ENCODE measurements at places on chromosomes 13 and 19.

DNA sequence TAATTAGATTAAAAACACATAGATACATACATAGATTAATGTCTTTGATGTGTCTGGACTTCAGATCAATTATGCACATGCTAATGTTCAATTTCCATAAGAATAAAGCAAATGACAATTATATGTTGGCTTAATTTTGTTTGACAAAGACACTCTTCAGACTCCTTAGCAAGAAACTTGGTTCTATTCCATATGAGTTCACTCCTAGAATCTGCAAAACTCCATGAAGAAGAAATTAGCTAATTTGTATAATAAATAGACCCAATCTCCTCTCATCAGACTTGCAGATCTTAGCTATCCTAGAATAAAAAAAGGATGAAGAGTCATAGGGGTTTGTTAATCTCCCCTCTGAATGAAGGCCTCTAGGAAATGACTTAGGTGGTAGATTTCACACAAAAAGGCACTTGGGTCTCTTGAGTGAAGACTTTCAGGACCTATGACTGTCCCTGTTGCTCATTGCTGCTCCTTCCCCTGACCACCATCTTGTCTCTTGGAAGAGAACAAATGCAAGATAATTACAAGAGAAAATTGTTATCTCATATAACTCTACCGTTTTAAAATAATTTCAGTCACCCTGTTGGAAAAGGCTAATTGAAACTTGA is 302.2 kb downstream of the EFNB2 start:
- DNase-seq = no peak

DNA sequence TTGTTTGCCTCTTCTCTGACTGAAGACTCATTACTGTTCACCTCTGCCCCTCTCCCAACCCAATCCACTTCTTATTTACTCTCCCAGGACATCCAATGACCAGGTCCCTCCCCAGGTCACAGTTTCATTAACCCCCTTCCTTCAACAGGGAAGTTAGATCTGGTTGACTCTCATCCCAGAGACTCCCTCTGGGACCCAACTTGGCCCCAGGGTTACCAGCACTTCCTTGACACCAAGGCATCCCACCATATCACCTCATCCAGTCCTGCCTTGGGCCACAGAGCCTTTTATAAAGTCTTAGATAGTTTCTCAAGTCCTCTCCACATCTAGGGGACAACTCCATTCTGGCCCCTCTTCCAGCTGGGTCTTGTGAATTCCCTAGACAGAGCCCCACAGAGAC is 470.6 kb upstream of the TSHZ3 start:
- DNase-seq = no peak

DNA sequence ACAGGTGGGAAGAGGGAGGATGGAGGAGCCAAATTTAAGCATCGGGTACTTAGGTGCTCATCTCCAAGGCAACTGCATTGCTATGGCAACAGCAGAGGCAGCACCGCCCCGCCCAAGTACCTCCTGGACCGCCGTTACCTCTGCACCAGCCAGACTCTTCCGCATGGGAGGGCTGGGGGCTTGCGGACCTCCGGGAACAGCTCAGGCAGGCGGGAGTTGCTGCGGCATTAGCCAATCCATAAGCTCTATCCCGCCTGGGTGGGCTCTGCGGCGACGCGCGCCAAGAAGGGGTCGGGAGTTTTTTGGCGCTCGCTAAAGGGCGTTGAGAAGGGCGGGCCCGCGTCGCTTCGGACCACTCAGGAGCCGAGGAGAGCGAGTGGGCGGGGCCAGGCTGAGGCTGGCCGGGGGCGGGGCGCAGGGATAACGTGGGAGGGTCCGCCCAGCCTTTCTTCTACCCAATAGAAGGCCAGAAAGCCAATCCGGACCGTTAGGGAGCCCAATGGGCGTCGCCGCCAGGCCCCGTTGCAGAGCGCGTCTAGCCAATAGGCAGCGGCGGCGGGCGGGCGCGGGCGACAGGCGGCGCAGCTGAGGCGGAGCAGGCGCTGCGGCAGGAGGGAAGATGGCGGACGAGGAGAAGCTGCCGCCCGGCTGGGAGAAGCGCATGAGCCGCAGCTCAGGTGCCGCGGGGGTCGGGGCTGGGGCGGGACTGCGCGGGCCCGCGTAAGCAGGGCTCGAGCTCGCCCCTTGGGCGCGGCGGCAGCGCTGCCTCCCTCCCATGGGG is at the start of gene PIN1:
TSS of gene PIN1 (plus strand) at position 593 of the 781 bp plus-strand sequence. CDS start at position 620, 27 bp downstream.
- peak; percentile 80 for DNase-seq

GRCh38 chr19:19276851-19277250 is 3.8 kb upstream of the TM6SF2 start:
- no peak for DNase-seq

DNA sequence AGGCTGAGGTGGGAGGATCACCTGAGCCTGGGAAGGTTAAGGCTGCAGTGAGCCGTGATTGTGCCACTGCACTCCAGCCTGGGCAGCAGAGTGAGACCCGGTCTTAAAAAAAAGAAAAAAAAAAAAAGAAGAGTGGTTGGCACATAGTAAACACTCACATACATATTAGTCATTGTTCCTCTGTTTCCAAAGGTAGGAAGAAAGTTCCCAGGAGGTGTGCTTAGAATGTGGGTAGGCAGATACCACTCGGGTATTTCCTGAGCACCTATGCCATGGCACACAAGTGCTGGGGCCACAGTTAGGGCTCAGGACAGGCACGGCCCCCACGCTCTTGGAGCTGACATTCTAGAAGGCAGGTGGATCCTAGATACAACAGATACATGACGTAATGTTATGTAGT is 41.4 kb downstream of the SIPA1L3 start:
- no peak for DNase-seq

DNA sequence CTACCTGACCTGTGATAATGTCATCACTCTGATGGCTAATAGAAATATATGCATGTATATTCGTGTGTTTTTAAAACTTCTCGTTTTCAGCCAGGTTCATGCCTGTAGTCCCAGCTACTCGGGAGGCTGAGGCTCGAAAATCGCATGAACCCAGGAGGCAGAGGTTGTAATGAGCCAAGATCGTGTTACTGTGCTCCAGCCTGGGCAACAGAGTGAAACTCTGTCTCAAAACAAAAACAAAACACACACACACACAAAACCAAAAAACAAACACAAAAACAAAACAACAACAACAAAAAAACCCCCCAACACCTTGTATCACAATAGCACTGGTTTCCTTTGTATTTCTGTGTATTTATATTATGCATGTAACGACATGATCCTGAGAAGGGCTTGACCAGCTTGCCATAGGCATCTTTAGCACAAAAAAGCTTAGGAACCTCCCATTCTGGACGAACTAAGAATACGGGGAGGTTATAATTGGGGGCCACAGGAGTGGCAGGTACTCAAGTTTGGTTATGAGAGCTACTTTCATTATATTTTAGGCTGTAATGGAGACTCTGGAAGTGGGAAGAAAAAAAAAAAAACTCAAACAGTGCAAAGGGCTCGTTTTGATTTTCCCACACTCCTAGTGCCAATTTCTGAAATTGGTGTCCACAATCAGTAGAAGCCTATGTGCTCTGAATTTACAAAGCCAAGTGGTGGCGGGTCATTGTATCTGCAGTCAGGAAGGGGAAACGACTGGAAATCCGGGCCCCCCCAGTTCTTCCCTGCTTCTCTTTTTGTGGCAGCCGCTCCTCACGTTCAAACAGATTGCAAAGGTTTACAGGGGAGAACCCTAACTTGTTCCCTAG is 1.2 kb upstream of the ACP7 start:
- no peak for DNase-seq

GRCh38 chr19:10876459-10877240 is 5.3 kb downstream of the CARM1 start:
- DNase-seq = no peak

GRCh38 chr13:63910511-63910910 is 2494.9 kb upstream of the PCDH20 start:
- DNase-seq = no peak

- no peak for DNase-seq
Observed at GRCh38 chr19:39342647-39343305, 555 bp downstream of the SAMD4B start.
